ENCODE measurements at places on chromosomes 3 and 15.

DNA sequence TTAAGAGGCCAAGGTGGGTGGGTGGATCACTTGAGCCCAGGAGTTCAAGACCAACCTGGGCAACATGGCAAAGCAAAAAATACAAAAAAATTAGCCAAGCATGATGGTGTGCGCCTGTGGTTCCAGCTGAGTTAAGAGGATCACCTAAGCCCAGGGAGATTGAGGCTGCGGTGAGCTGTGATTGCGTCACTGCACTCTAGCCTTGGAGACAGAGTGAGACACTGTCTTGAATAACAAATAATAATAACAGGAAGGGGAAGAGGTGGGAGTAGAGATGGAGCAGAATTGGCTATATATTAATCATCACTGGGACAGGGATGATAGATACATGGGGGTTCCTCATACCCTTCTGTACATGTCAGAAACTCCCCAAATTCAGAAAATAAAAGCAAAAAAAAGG is 23.8 kb upstream of the NMB start:
- peak; percentile 63 for DNase-seq

DNA sequence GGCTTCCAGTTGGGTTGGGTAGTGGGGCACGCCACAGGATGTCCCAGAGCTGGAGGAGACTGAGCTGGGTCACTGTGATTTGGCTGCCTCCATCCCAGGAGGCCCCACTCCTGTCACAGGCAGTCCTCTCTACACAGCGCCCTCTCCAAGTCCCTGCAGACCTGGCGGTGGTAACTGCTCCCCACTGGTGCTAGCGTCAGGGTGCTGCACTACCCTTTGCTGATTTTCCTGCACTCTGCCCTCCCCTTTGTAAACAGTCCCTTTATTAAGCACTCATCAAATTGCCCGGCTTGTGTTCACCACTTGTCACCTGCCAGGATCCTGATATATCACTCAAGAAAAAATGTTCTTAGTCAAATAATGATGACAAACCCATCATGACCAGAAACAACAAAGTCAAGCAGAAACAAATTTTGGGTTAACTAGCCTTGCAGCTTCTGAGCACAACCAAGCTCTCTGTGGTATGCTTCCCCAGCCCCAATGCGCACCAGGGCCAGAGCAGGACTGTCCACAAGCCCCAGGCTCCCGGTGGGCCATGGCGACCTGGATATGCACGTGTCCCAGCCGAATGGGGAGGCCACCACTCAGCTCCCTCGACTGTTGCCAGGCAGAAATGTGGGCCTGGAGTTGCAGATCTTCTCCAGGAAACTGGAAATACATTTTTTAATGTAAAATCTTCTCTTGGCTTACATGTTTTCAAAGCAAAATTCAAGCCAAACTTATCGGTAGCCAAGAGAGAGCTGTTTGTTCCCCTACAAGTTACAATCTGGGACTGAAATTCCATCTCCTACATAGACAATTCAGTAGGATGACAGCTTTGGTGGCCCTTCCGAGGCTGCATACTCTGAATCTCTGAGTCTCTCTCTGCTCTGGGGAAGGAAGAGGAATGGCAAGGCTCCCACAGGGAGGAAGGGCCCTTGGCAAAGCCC is 24.5 kb downstream of the MEGF11 start:
- no peak for DNase-seq

- DNase-seq = no peak
Observed at GRCh38 chr3:3201611-3202010, 22.1 kb upstream of the CRBN start.

GRCh38 chr3:147215660-147216059 is 190.7 kb downstream of the ZIC4 start:
- DNase-seq = no peak

DNA sequence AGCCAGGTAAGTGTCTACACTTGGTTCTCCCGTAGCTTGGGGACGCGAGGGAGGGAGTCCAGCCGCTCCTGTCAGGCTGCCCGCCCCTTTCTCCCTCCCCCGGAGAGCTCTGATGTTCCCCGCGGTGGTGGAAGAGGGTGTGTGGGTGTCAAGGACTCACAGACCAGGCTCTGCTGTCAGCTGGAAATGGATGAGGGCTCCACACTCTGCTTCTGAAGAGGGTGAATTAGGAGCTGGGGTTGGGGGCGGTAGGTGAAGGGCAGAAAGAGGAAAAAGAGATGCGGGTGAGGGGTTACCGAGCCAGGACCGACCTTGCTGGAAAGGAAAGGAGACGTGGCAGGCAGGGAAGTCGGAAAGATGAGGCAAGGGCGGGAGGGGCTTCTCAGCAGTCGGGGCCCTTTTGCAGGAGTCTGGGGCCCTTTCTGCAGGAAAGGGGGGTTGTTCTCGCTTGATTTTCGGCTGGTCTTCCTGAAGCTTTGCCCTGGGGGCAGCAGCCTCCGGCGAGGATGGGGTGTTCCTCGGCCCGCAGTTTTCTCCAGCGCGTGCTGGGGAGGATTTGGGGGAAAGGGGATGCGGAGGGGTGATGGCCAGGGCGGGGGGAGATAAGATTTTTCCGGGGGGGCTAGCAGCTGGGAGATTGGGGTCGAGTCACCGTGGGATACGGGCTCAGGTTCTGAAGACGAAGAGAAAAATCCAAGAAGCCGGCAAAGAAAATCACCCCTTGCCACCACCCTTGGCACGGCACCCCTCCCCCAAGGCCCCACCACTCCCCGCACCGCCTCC is 602 bp upstream of the BAHD1 start:
- peak; percentile 20 for DNase-seq

GRCh38 chr15:78565951-78566774 is 843 bp downstream of the CHRNA5 start:
- DNase-seq = no peak

- DNase-seq = no peak
Observed at GRCh38 chr15:63374686-63375520, 6.7 kb downstream of the CA12 start.

GRCh38 chr15:56739964-56740640 is 6.8 kb upstream of the ZNF280D start:
- DNase-seq = no peak

All from central memory CD4-positive, alpha-beta T cell (primary cell).